ENCODE measurements at places on chromosomes 11 and 22. TPM values are rescaled to one million over a fixed set of nuclear protein-coding genes. Genes with fewer than 3 reads are reported as not detected.

DNA sequence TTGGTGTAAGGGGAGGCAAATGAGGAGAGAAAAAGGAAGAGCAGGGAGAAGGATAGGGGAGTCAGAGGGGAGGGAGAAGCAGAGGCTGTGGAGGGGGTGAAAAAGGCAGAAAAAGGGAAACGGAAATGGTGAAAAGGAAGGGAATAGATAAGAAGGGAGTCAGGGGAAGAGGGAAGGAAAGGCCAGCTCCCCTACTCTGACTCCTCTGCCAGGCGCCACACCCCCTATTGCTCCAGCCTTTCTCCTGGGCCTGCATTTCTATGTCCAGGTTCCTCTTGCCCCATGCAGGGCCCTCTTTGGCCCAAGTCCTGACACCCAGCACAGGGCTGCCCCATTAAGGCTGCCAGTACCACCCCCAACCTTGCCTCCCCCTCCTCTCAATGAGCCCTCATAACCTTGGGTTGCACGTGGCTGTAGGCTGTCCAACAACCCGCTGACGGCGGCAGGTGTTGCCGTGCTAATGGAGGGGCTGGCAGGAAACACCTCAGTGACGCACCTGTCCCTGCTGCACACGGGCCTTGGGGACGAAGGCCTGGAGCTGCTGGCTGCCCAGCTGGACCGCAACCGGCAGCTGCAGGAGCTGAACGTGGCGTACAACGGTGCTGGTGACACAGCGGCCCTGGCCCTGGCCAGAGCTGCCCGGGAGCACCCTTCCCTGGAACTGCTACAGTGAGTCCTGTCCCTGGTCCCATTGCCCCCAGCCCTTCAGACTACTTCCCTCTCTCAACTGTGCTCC is 3.4 kb upstream of the NHERF4 start:
- no peak for DNase-seq

DNA sequence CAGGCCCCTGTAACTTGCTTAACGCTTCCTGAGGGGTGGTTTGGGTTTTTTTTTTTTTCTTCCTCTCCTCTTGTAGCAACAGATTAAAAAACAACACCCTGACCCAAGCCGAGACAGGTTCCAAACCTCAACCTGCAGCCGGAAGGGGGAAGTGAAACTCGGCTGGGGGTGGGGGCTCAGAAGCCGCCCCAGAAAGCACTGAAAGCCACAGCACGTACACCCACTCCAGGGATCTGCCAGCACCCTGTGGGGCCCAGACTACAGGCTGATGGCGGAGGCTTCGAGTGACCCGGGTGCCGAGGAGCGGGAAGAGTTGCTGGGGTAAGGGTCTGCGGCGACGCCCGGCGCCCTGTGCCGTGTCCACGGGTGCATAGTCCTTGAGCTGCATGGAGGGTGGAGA is at the start of gene LSP1:
Gene LSP1 (plus strand): TSS at position 208 of the 400 bp plus-strand sequence. CDS start 61 bp downstream, at position 269.
- DNase-seq: peak; percentile 91

- DNase-seq: no peak
Measured at GRCh38 chr22:48432781-48433518, 1394.7 kb downstream of the BRD1 start.

- no peak for DNase-seq
Measured at GRCh38 chr22:44031158-44031952, 7.3 kb downstream of the PARVB start.

GRCh38 chr11:75668451-75669297 is at the start of gene MAP6:
TSS of gene MAP6 (minus strand) at chr11:75669038. CDS start at chr11:75668369, 669 bp downstream.
- DNase-seq: no peak

- DNase-seq: no peak
Measured at GRCh38 chr22:46062232-46062615, 85.3 kb upstream of the WNT7B start.

GRCh38 chr22:40714499-40715337 is 35.4 kb downstream of the MCHR1 start:
- no peak for DNase-seq

MMP8 gene
- not detected for total RNA-seq
